ENCODE measurements at places on chromosomes 16 and 17.
A peak's percentile ranks its signal among the peaks of the same experiment; 100 is the strongest.

DNA sequence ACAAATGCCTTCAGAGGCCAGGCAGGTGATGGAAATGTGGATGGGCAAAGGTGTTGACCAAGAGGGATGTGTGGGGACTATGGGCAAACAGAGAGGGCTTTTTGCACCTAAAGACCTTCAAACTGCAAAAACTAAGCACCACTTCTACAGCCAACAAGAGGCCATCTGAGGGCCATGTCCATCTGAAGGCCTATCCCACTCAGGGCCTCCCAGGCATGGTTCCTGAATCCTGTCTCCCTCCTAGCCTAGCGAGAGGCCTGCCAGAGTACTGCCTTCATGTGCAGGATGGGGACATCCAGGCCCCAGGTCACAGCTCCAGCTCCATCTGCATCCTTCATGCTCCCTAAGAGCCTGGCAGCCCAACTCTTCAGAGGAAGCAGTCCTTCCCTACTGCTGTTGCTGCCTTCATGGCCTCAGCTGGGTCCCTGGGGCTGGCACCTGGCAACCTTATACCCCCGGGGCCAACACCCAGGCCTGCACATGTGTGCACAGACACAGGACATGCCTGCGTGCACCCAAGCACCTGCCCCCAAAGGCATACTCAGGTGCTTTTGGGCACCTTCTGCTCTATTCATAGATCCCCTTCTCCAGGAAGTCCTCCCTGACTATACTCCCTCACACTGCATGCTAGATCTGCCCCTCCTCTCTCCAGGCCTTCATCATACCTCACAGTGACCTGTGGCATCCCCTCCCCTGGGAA, 95.2 kb downstream of the C16orf78 start:
- no peaks in the 10 kb centered on the region for H3K36me3 ChIP-seq
- H3K4me3 ChIP-seq: no peak overlapping the region

DNA sequence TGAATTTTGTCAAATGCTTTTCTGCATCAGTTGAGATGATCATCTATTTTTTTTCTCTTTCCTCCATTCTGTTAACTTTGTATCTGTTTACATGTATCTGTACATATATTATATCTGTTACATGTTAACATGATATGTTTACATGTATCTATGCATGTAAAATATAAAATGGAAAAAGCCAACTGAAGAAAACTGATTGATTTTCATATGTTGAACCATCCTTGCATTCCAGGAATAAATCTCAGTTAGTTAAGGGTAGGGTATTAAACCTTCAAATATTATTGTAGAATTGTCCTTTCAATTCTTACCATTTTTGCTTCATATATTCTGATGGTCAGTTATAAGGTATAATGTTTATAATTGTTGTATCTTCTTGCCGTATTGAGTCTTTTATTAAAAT, 336.1 kb downstream of the ZFHX3 start:
- no peaks in the 10 kb centered on the region for H3K27me3 ChIP-seq
- no peak for DNase-seq
- H3K4me1 ChIP-seq: no peaks in the 10 kb centered on the region
- H3K27ac ChIP-seq: no peak overlapping the region
- no peaks in the 10 kb centered on the region for H3K36me3 ChIP-seq
- no peak overlapping the region for H3K4me3 ChIP-seq

DNA sequence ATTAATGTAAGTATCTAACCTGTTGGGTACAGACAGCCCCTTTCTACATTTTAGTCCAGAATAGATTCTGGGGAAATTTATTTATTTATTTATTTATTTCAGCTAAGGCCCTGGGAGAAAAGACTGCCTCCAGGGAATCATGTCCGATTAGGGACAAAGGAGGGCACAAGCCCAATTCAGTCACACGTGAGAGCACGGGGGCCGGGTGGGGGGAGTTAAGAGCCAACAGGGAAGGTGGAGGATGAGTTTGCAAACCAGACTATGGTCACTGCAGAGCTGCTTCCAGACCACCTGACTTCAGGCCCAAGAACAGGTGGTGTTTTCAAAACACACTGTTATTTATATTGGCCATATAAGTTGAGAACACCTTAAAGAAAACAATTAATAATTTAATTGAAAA, 1.6 kb upstream of the ZFHX3 start:
- peak overlapping the region; percentile 91 for H3K27ac ChIP-seq
- no peaks in the 10 kb centered on the region for H3K36me3 ChIP-seq
- H3K4me3 ChIP-seq: no peak overlapping the region
- H3K4me1 ChIP-seq: peaks cover 58% of the 10 kb centered on the region
- no peak for DNase-seq
- H3K27me3 ChIP-seq: no peaks in the 10 kb centered on the region

- H3K36me3 ChIP-seq: no peaks in the 10 kb centered on the region
- H3K4me1 ChIP-seq: peaks cover 44% of the 10 kb centered on the region
- H3K27ac ChIP-seq: peak overlapping the region; percentile 83
- H3K27me3 ChIP-seq: no peaks in the 10 kb centered on the region
- peak; percentile 87 for DNase-seq
Observed at GRCh38 chr17:78883089-78883532, 19.9 kb downstream of the CEP295NL start.

DNA sequence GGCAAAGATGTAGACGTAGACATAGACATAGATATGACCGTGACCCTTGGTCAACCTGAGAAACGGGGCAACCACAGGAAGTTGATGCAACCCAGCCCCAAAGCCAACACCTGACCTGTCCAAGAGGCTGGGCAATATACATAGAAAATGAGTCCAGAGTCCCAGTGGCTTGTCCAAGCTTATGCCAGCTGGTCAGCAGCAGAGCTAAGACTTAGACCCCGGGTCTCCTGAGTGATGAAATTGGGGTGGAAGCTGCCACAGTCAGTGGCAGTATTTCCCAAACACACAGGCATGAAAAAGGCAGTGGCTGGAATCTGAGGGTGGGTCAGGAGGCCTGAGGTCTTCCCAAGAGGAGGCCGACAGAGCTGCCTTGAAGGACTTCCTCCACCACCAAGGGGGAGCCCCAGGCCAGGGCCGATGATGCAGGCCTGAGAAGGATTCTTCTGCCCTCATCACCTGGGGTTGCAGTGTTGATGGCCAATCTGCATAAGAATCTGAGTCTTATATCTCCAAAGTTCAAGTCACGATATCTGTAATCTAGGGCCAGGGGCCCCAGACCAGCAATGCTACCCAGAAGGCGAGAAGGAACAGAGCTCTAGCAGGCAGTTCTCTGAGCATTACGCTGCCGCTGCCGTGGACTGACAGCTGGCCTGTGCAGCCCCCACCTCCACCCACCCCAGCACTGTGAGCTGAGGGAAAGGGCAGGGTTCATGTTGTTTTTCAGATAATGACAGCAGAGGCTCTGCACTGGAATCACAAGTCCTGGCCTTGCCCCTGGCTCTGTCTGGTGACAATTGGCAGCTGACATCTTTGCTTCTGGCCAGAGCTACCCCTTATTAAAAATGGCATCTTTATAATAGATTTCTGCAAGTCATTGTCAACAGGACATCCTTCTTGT, 72.7 kb downstream of the GNAO1 start:
- H3K4me1 ChIP-seq: no peaks in the 10 kb centered on the region
- H3K36me3 ChIP-seq: no peaks in the 10 kb centered on the region
- DNase-seq: no peak
- no peak overlapping the region for H3K4me3 ChIP-seq
- no peak overlapping the region for H3K27ac ChIP-seq

DNA sequence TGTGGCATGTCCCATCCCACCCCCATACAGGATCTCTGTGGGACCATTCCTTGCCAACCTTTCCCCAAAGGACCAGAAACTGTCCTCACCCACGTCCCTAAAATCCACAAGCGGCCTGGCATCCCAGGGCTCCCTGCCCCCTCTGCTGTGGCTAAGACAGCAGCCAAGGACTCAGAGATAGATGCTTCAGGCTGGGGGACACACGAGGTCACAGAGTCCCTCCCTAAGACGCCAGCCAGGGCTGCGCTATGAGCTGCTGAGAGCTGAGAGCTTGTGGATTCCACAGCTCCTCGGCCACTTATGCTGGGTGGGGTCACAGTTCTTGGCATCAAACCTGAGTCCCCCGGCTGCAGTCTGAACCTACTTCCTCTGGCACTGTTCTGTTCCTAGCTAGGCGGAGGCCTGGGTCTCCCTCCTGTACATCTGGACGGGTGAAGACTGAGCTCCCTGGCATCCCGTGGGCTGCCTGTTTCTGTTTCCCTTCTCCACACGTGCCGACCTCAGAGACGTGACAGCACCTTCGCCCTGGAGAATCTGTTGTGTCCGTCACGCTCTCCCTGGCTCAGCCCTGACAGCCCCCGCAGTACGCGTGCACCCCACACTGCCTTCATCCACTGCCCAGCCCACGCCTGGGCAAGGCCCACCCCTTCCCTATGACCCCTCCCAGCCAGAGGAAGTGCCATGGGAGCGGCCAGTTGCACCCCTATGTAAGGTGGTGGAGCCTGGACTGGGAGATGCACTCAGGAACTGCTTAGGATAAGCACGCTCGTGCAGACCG, 61.2 kb downstream of the ENGASE start:
- H3K27ac ChIP-seq: no peak overlapping the region
- H3K4me1 ChIP-seq: no peaks in the 10 kb centered on the region
- DNase-seq: no peak
- no peak overlapping the region for H3K4me3 ChIP-seq

DNA sequence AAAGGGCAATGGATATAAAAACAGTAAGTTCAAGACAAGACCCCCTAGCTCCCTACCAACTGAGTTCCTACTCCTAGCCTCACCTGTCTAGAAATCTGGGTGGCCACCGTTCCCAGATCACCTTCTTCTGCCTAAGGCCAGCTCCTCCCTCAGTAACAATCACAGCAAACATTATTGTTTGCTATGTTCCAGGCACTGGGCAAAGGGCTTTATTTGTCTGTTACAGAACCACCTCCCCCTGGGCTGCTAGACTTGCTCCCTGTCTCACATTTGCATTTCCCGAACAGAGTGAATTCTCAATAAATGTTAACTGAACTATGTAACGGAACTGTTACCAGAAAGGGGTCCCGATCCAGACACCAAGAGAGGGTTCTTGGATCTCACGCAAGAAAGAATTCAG, 6.8 kb downstream of the LRRC3C start:
- H3K27me3 ChIP-seq: no peaks in the 10 kb centered on the region
- H3K4me3 ChIP-seq: no peak overlapping the region
- no peaks in the 10 kb centered on the region for H3K36me3 ChIP-seq
- no peak for DNase-seq

- DNase-seq: no peak
- H3K27ac ChIP-seq: peak overlapping the region; percentile 51
- no peaks in the 10 kb centered on the region for H3K27me3 ChIP-seq
- H3K4me3 ChIP-seq: no peak overlapping the region
Observed at GRCh38 chr16:3075523-3075915, 10.1 kb downstream of the IL32 start.

DNA sequence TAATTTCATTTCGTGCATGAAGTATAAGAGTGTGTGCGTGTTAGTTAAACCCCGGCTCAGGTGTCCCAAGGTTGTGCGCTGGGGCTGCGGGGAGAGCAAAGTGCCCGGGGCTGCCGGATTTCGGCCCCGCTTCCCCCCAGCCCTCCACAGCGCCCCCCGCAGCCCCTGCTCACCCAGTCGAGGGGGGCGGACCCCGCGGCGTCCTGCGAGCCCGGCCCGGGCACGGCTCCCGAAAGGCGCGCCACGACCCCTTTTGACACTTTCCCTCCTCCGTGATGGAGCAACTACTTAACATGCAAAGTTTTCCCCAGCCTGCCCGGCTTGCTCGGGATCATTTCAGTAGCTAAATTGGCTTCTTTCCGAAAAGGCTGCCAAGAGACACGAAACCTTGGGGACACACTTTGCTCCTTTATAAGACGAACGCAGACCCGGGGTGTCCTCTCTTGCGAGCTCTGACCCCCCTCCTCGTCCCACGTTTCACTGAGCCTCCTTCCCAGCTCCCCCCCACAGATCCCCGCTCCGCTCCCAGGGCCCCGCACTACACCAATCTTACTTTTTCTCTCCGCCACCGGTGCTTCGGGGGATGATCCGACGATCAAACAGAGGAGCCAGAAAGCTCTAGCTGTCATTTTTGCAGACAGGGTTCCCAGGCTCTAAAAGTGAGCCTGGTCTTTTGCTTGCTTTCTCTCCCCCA, 552 bp downstream of the C17orf58 start:
- no peaks in the 10 kb centered on the region for H3K27me3 ChIP-seq
- peak overlapping the region; percentile 40 for H3K27ac ChIP-seq
- no peak for DNase-seq
- peaks cover 16% of the 10 kb centered on the region for H3K4me1 ChIP-seq
- no peaks in the 10 kb centered on the region for H3K36me3 ChIP-seq

DNA sequence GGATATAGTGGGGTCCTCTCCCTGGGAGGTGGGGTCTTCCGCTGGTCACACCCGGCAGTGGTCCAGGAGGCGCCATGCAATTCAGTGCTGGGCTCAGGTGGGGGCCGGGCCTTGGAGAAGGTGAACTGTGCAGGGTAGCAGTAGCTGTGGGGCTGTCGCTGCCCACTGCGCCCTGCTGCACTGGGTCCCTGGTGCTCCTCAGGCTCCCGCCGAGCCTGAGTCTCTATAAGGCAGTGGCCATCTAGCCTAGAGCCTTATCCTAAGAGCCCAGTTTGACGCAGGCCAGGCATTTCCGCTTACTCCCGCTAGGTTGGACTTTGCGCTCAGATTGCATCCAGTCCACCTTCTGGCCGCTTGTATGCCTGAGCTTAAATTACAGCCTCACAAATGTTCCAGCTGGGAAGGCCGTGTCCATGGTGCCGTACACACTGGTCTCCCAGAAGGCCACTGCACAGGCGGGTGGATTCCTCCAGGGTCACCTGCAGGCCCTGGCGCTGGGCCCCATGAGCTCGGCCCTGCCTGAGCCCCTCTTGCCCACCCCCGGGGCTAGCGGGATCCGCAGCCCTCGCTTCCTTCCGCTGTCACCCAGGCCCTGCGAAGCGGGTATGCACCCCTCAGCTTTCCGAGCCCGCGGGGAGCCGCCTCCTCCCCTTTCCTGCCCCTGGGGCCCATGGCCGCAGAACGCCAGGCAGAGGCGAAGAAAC, 1762.2 kb downstream of the TP53TG3F start:
- no peak overlapping the region for H3K4me3 ChIP-seq
- H3K27ac ChIP-seq: no peak overlapping the region
- no peaks in the 10 kb centered on the region for H3K27me3 ChIP-seq
- no peak for DNase-seq

DNA sequence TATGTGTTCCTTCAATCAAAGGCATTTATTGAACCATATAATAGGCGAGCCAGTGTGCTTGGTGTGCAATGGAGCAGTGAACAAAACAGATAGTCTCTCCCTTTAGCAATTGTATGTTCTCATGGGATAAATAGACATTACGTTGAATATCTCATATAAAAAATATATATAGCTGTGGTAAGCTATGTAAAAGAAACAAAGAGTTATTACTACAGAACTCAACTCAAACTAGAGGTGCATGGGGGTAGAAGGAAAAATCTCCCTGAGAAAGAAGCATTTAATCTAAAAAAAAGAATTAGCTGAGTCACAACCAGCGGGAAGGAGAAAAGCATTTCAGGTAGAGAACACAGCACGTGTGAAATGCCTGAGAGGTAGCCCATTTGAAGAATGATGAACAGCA, 919.3 kb downstream of the CDH11 start:
- no peak for DNase-seq
- no peak overlapping the region for H3K4me3 ChIP-seq
- no peak overlapping the region for H3K27ac ChIP-seq
- H3K27me3 ChIP-seq: no peaks in the 10 kb centered on the region
- no peaks in the 10 kb centered on the region for H3K36me3 ChIP-seq
